ENCODE measurements at places on chromosomes 4 and X.

DNA sequence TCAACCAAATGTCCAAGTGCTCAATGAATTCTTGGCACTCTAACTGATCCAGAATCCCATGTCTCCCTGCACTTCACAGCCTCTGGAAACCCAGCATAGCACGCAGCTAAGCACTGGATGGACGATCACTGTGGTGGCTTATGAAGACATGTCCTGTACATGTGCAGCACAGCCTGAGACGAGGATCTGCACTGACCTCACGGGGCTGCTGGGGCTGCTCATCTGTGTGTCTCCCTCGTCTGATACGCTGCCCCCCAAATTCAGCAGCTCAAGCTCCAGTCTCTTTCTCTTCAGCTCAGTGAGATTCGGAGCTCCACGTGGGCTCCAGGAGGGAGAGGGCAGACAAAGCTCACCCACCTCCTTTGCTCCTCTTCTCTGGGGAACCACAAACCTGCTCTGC, 126.9 kb downstream of the CPZ start:
- no peak for DNase-seq

- no peak for DNase-seq
Measured at GRCh38 chr4:111984169-111984819, 161.0 kb upstream of the FAM241A start.

DNA sequence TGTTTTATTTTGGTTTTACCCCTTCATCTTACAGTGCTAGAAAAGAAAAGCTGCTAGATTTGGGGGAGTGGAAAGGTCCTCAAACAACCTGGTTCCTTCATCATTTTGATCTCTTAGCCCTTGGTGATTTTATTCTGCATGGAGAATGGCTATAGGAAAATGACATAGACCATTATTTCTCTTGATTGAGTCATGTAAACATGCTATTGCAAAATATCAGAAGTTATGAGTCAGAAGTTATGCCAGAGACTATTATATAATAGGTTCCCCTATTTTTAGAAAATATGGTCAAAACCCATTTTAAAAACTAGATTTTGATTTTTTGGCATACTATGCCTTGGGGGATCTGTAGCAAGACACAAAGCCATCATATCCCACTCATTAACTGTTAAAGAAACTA, 83.7 kb upstream of the FAM9C start:
- DNase-seq, result peak; percentile 35

- DNase-seq, result no peak
Measured at GRCh38 chr4:27020203-27020602, 159.6 kb downstream of the STIM2 start.

GRCh38 chr4:104519588-104519987, 24.9 kb upstream of the CXXC4 start:
- DNase-seq, result no peak

DNA sequence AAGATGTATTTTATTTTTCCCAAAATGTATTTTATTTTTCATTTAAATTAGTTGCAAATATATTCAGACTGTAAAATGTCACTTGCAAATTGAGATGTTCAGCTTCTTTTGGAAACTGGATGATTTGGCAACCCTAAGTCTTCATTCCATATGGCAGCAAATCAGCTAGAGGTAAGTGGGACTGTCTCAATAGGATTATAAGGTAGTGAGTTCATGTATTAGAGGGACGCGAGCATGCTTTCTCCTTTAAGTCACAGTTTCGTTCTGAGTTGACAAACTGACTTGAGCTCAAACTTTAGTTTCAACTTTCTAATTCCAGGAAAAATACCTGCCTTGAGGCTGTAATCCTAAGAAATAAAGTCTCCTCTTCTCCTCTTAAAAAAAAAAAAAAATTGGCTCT, 44.2 kb upstream of the TMEM131L start:
- no peak for DNase-seq

- DNase-seq, result peak; percentile 98
Measured at GRCh38 chr4:114015444-114015899, 36.0 kb upstream of the ARSJ start.

GRCh38 chr4:176187624-176188023, 7.8 kb downstream of the SPATA4 start:
- DNase-seq, result no peak

GRCh38 chr4:117987464-117987863, 46.8 kb upstream of the NDST3 start:
- DNase-seq, result no peak

DNA sequence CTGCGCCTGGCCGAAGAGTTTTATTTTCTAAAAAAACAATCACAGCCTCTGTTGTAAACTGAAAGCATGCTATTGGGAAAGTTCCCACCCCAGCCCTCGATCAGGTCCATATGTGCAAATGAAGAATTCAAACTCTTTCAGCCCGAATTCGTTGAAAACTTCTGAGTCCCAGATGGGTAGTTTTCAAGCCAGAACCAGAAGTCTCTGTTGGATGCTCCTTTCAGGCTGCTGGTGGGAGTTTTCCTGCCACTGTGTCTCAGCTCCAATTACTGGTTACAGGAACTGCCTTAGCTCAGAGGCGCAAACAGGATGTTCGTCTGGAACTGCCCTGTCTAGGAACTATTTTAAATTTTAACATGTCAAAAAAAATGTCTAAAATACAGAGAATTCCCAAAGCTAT, 9.3 kb upstream of the ALG13 start:
- peak; percentile 7 for DNase-seq

DNA sequence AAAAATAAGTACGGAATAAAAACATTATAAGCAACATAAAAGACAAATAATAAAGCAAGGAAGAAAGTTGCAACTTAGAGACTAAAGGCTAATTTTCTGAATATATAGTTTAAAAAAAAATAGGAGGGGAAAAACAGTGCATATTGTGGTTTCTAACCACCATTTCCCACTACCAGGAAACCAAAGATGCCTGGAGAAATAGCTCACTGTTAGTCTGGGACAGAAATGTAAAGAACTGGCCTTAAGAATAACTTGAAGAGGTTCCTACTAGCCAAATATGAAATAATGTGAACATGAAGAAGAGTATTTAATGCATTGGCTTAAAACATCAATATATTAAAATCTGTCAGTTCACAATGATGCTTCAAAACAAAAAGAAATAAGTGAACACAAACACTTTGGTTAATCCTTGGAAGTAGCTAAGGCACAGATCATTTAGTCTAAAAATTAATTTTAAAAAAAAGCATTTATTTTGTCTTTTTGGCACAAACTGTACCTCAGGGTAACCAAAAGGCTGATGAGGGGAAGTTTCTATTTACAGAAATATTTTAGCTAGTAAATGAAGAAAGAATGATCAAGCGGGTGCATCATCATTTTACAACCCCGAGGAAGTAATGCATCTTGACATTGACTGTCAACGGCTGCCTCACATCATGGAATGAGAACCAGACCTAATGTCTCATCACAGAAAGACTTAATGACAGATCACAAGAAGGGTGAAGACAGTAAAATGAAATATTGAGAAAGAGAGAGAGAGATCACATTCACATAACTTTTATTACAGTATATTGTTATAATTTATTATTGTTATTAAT, 297.2 kb upstream of the LDB2 start:
- DNase-seq, result peak; percentile 64

- DNase-seq, result no peak
Measured at GRCh38 chrX:48938721-48939425, 18.5 kb downstream of the OTUD5 start.

DNA sequence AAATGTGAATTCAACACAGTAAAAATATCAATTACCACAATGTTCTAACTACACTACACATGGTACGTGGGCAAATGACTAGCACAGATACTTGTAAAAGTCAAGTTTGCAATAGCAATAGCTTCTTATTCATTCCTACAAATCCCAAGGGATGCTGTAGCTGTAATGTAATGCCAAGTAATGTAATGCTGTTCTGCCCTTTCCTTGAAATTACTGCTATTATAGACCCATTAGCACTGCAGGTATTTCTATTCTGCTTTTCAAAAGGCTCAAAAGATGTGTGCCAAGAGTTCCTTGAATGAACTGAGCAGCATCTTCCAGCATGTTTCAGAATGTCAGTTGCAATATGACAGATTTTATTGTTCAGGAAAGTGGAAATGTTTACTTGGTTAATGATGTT, 129.9 kb upstream of the BANK1 start:
- no peak for DNase-seq

All from fibroblast of skin of scalp (primary cell).